Effector CD8-positive, alpha-beta T cell (primary cell): ENCODE measurements at places on chromosomes 11 and 22.

DNA sequence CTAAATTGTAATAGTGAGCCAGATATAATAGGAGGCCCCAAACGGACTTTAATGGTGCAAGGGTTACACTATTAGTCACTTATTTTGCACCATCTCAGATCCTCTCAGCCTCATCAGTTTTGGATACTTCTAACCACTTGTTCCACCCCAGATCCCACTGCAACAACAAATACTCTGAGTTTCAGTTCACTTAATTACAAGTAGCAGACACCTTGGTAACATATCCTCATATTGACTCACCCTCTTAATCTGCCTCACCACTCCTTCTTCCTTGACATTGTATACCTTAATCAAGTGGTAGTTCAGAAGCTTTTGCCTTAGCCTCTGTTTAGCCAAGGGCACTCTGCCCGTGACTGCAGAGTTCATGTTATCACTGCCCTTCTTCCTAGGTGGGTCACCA lies 256.1 kb upstream of the UBASH3B start:
- no peak for DNase-seq

- DNase-seq, result no peak
Observed at GRCh38 chr11:118045191-118045590, 31.7 kb upstream of the TMPRSS4 start.

DNA sequence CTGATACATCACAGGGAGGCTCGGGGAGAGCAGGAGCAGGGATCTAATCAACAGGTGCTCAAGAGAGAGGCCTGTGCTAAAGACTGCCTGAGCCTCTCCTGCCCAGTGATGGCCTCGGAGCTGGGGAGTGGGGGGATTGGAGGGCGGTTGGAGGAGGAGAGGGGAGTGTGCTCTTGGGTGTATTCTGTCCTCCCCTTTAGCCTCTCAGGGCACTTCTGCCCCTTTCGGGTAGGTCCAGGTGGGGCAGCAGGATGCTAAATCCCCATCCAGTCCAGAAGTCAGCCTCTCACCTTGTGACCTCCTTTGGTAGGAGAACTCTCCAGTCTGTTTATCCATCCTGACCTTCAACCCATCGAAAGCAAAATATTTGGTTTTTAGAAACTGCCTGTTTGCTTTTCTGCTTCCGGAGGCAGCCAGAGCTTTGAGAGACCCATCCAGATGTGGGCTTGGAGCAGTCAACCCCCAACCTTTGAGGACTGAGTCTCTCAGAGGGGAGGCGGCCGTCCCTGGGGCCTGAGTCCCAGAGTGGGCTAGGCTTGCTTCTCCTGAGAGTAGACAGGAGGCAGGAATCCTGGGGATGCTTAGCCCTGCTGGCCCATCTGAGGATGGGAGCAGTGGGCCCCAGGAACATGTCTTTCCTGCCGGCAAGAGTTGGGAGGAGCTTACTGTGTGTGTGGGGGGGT lies 105.2 kb upstream of the SYT13 start:
- DNase-seq, result no peak

DNA sequence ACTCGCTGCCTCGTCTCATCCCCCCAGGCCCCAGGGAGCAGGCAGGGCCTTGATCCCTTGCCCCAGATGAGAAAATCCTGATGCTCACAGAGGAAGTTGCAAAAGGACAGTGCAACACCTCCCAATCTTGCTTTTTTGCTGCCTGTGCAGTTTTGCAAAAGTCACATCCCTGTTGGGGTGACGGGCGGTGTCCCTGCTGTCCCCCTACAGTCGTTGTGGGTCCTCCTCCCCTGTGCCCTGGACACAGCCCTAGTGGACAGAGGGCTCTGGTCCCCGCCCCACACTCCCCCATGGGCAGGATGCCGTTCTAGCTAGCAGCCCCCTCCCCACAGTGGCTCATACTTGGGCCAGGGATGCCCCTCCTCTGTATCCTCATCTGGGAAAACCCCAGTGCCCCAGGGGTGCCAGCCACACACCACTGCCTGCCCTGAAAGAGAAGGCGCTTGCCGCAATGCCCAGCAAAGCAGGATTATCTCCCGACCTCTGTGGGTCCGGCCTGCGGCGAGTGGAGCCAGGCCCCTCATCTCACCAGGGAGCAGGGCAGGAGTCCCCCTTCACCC lies 18.4 kb upstream of the CTSD start:
- DNase-seq, result no peak

DNA sequence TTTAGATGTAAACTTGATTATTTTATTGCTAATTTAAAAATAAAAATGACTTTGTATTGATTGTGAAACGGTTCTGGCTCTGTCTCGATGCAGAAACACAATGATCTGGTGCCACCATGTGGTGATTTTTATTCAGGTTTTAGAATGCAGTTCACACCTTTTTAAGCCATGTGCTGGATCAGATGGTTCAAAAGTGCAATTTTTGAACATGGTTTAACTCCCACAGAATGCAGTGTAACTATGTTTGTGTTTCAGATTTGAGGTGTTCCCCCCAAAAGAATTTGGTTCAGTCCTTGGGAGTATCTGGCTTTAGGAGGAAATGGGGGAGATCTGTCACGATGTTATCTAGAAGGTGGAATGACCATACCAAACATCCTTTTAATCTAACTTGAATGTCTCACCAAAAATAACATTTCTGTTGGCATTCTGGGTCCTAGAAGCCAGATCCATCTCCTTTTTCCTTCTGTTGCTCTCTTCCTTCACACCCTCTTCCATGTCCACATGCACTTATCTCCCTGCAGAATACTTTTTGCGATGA lies 7.9 kb downstream of the MRPL16 start:
- no peak for DNase-seq

- no peak for DNase-seq
Observed at GRCh38 chr11:110077346-110077745, 15.8 kb upstream of the ZC3H12C start.

DNA sequence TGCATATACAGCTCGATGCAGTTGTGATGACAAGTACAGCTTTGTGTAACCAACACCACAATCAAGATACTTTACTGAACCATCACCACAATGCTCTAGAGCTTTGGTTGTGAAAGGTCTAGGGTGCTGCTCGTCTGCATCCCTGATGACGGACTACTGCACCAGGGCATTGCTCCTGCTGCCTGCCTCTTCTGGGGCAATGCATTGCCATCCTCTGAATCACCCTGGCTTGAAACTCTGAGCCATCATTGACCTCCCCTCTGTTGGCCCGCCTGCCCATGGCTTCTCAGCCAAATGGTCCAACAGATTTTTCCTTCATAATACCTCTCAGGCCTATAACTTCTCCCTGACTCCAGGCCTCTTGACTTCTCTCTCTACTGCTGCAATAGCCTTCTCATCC lies 77.4 kb upstream of the CSNK2A3 start:
- no peak for DNase-seq

GRCh38 chr11:134082990-134083389 lies 14.1 kb downstream of the JAM3 start:
- no peak for DNase-seq

GRCh38 chr22:38735465-38736256 lies 20.1 kb downstream of the SUN2 start:
- no peak for DNase-seq

- no peak for DNase-seq
Observed at GRCh38 chr11:13920756-13921155, 41.8 kb upstream of the SPON1 start.

DNA sequence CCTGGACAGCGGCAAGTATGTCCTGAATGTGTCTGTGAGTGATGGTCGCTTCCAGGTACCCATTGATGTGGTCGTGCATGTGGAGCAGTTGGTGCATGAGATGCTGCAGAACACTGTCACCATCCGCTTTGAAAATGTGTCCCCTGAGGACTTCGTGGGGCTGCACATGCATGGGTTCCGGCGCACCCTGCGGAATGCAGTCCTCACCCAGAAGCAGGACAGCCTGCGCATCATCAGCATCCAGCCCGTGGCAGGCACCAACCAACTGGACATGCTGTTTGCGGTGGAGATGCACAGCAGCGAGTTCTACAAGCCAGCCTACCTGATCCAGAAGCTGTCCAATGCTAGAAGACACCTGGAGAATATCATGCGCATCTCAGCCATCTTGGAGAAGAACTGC lies 125.3 kb upstream of the MTNR1B start:
- no peak for DNase-seq

DNA sequence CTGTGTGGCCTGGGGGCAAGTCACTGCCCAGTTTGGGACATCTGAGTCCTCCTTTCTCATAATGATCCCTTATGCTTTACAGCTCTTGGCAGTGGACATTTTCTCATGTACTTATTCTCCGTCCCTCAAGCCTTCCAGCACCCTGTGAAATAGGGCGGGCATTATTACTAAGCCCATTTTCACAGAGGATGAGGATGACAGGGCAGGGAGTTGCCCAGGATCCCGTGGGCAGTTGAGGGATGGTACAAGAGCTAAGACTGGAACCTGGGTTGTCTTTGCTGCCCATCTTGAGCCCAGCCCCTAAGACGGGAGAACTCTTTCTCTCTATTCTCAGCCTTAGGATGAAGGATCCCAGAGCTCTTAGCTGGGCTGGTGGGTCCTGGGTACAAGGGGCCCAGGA lies 11.2 kb downstream of the CD82 start:
- DNase-seq, result no peak

- no peak for DNase-seq
Observed at GRCh38 chr22:22576244-22576988, 17.4 kb upstream of the PRAME start.

- DNase-seq, result no peak
Observed at GRCh38 chr11:28223994-28224393, 115.8 kb downstream of the METTL15 start.
